ENCODE measurements at places on chromosomes 1 and 21. TPM values are rescaled to one million over a fixed set of nuclear protein-coding genes. Genes with fewer than 3 reads are reported as not detected.

Gene ZNF648
- 0.39 TPM for polyA plus RNA-seq

Gene VHLL
- not detected for polyA plus RNA-seq

Gene MARK1
- 8.3 TPM for polyA plus RNA-seq

Gene TMEM200B
- polyA plus RNA-seq: 12.6 TPM

Gene CRYAA
- polyA plus RNA-seq: 0.14 TPM

Gene IGSF9
- 10.7 TPM for polyA plus RNA-seq

Gene TMEM39B
- polyA plus RNA-seq: 18.2 TPM

Gene ZNF593OS
- 0.62 TPM for polyA plus RNA-seq

Gene SLC16A4
- polyA plus RNA-seq: 108 TPM

Gene LCE1D
- polyA plus RNA-seq: not detected

Gene OLIG2
- not detected for polyA plus RNA-seq

Gene CRNN
- polyA plus RNA-seq: not detected

Gene GCLM
- 13.0 TPM for polyA plus RNA-seq

Gene LGR6
- polyA plus RNA-seq: 1.1 TPM

Gene HHIPL2
- polyA plus RNA-seq: 0.94 TPM

Gene LRRC42
- polyA plus RNA-seq: 46.9 TPM

Gene OR2M3
- polyA plus RNA-seq: 0.03 TPM

Gene ZNF695
- 4.5 TPM for polyA plus RNA-seq

Gene LCE3E
- polyA plus RNA-seq: not detected

Gene NUAK2
- polyA plus RNA-seq: 9.9 TPM

Gene NEGR1
- polyA plus RNA-seq: 4.8 TPM

Gene LCE1B
- not detected for polyA plus RNA-seq

Gene CAMTA1
- polyA plus RNA-seq: 84.7 TPM

Gene TRIM46
- polyA plus RNA-seq: 2.9 TPM

Gene ITLN2
- not detected for polyA plus RNA-seq

Gene GSTM1
- polyA plus RNA-seq: 118 TPM

Gene FAM163A
- polyA plus RNA-seq: 0.59 TPM

Gene TSEN15
- polyA plus RNA-seq: 42.9 TPM

Gene GJB4
- polyA plus RNA-seq: not detected

Gene TNFAIP8L2
- 1.5 TPM for polyA plus RNA-seq

Gene CLCNKB
- 69.9 TPM for polyA plus RNA-seq

Measured in right renal cortex interstitium (tissue), 3 donors.